ENCODE measurements at places on chromosomes 12 and 14.

DNA sequence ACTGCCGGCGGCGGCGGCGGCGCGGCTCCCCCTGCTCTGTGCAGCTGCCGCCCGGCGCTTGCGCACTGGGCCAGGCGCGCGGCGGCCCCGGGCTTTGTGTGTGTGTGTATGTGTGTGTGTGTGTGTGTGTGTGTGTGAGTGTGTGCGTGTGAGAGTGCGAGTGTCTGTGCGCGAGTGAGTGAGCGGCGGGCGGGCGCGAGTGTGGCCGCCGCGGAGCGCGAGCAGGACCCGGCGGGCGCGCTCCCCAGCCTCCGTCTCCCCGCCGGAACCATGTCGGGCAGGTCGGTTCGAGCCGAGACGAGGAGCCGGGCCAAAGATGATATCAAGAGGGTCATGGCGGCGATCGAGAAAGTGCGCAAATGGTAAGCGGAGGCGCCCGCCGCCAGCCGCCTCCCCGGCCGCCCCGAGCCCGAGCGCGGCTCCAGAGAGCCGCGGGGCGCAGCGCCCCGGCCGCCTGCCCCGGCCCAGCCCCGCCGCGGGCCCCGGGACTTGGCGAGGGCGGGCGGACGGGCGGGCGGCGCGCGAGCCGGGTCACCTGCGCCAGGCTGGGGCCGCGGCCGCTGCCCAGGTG, at the start of gene BCL7A:
TSS of gene BCL7A (plus strand) at position 63 of the 571 bp plus-strand sequence. CDS start at position 271, 208 bp downstream.
- DNase-seq: no peak

DNA sequence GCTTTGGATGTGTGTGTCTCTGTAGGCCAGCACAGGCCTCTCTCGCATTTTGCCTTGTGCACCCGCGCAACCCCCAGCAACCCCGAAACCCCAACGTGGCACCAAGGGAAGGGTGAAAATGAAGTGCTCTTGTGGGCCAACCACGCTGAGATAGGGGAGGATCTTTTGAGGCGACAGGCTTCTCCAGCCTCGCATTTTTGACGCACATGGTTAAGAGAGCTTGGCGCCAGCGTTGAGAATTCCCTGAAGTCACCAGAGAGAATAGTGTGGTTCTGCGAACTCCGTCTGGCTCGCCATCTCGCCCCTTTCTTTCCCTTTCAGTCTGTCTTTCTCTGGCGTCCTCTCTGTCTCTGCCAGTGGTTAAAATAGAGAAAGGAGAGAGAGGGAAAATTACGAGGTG, 1.9 kb upstream of the TBX3 start:
- DNase-seq: no peak

DNA sequence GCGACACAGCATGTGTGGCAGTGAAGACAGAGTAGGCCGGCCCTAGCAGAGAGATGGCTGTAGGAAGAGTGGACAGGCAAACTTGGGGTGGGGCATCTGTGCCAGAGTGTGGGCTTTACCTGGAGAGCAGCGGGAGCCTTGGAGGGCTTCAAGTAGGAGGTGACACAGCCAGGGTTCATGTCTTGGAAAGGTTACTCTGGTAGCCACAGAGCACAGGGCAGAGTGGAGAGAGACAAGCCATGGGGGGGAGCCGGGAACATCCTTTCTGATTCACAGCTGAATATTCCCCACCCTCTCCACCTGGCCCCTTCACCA, 53.5 kb upstream of the DIO3 start:
- DNase-seq: no peak

DNA sequence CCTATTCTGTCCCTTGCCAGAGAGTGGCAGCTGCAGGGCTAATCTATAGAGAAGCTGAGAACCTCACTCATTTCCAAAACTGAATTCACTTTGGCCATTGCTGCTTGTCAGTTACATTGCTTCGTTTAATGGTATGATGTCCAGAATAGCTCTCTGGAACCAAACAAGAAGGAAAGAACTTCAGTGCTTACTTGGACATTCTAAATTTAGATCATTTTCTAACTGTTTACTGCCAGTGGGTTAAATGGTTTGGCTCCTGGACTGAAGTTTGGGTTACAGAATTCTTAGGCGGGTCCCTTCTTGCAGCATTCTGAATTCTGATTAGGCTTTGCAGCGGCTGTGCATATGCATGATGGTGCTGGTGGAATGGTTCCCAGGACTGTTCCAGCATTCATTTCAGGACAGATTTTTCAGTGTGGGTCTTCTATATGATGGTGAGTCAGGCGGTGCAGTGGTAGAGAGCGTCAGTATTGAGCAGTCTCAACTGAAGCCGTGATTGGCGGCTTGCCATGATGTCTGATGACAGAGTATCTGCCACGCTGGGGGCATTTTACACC, 148.7 kb downstream of the DYRK2 start:
- no peak for DNase-seq

- DNase-seq: no peak
Measured at GRCh38 chr12:102167821-102168604, 29.6 kb downstream of the PMCH start.

DNA sequence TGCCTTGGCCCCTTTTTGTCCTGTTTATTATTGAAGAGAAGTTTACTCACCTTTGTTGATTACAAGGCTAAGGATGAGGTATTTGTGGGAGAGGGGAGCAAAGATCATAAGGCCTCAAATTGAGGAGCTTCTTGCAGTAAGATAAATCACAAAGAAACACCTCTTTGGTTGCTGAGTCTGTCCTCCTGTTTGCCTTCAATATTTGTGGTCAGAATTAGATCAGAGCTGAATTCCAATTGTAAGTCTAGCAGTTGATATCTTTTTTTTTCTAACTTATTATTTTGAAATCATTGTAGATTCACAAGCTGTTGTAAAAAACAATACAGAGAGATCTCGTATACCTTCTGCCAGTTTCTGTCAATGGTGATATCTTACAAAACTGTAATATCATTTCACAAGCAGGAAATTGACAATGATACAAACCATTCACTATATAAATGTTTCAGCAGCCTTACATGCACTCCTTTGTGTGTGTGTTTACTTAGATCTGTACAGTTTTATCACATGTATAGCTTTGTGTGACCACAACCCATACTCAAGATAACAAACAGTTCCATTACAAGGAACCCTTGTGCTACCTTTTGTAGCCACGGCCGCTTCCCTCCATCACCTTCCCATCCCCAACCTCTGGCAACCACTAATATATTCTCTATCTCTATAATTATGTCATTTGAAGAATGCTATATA, 97.4 kb downstream of the KICS2 start:
- no peak for DNase-seq

DNA sequence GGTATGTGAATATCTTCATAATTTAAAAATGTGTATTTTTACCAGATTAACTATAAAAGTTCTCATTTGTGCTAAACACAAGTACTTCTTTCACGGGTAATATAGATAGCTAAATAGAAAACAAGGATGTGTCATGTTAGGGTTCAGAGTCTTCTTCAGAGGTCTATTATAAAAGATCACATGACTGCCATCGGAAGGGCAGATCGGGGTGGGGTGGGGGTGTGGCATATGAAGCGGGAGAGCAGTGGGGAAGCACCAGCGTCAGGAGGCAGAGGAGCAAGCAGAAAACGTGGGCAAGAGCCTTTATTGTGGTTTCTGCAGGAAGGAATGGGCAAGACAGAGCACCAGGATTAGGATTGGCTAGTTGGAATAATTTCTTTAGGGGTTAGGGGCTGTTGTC, 63.7 kb upstream of the DNM1L start:
- no peak for DNase-seq

- DNase-seq: peak; percentile 83
Measured at GRCh38 chr14:75401361-75401760, 26.5 kb upstream of the JDP2 start.

GRCh38 chr14:79352076-79352630, 859.2 kb downstream of the DIO2 start:
- no peak for DNase-seq

- no peak for DNase-seq
Measured at GRCh38 chr14:72503696-72504368, 390.1 kb downstream of the DPF3 start.

- DNase-seq: no peak
Measured at GRCh38 chr14:67371247-67372148, 11.4 kb downstream of the EIF2S1 start.

DNA sequence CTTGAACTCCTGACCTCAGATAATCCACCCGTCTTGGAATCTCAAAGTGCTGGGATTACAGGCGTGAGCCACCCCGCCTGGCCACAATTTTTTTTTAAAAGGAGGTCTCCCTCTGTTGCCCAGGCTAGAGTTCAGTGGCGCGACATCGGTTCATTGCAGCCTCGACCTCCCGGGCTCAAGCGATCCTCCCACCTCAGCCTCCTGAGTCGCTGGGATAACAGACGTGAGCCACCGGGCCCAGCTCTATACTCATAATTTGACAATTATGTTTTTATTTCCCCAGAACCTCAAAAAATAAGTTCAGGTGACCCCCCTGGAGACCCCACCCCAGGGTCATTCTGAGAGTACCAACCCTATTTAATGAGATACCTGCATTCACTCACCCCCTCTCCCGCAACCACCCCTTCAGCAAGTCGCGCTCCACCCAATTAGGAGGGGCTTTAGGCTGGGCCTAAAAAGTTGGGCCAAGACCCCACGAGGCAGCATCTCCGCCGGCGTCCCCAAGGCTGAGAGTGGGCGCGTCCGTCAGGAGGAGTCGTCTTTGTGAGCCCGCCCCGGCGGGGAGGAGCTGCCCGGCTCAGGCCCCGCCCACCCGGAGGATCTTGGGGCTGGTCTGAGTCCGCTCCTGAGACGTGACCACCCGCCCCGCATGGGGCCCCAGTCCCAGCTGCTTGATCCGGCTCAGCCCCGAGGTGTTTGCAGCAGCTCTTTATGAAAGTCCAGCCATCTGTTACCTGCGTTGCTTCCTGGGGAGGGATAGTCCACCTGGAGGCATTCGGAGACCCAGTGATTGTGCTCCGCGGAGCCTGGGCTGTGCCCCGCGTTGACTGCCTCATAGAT, at the start of gene ANKRD33:
TSS of gene ANKRD33 (plus strand) at position 628 of the 840 bp plus-strand sequence. CDS start at position 712, 84 bp downstream.
- DNase-seq: peak; percentile 98

DNA sequence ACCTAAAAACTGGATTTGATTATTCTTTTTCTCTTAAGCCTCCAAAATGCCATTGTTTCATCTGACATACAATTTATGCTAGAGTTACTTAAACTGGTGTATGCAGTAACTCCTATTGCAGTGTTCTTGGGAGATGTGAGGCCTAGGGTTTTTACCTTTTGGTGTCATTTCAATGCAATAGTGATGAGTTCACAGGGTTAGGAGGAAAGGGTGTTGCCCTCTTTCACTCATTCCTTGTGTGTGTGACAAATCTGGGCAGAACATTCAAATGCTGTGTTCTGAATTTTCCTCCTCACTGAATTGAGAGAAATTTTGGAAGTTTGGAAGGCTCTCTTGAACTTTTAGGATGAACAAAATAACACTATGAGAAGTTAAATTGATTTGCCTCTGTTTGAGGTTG, 69.9 kb downstream of the IGF1 start:
- DNase-seq: no peak

GRCh38 chr12:12534975-12535374, 27.7 kb downstream of the DUSP16 start:
- no peak for DNase-seq

DNA sequence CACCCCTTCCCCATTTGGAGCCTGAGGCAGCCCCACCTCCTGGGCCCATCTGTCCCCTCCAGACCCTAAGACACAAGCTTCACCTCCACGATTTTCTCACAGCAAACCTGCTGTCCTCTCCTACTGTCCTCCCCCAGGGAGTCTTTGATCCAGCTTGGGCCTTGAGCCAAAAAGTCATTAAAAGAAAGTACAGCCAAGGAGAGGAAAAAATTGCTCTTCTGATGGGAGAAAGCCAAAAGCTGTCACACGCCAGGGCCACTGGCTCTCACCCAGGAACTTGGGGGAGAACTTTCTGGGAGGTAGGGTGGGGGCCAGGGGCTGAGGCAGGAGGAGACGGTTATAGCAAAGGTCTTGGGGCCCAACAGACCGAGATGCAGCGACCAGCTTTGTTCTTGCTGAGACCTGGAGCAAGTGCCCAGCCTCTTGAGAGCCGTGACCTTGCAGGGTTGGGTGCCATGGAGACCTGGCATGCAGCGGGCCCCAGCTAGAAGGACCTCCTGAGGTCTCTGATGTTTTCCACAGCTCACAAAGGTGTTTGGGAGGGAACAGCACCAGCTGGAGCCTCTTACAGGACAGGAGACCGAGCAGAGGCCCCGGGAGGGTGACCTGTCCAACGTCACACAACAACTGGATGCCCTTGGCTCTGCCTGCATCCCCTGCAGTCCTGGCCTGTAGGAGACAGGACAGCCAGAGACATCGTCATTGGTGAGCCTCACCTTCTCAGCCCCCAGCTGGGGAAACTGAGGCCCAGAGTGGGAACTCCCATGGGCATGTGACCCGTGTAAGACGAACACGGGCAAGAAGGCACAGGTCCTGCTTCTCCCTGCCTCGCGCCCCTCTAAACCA, 124.5 kb downstream of the CALM1 start:
- no peak for DNase-seq

DNA sequence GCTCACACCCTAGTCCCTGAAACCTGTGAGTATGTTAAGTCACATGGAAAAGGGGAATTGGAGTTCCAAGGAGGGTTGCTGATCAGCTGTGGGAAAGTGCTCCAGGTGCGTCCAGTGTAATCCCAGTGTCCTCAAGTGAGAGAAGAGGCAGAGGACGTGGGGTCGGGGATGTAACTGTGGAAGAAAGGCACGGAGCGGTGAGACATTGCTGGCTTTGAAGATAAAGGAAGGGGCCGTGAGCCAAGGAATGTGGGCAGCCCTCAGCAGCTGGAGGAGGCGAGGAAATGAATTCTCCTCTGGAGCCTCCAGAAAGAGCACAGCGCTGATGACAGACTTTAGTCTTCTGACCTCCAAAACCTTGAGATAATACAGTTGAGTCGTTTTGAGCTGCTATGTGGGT, 191.6 kb upstream of the TMEM132C start:
- DNase-seq: no peak

GRCh38 chr12:98373025-98373554, 142.3 kb upstream of the TMPO start:
- no peak for DNase-seq

DNA sequence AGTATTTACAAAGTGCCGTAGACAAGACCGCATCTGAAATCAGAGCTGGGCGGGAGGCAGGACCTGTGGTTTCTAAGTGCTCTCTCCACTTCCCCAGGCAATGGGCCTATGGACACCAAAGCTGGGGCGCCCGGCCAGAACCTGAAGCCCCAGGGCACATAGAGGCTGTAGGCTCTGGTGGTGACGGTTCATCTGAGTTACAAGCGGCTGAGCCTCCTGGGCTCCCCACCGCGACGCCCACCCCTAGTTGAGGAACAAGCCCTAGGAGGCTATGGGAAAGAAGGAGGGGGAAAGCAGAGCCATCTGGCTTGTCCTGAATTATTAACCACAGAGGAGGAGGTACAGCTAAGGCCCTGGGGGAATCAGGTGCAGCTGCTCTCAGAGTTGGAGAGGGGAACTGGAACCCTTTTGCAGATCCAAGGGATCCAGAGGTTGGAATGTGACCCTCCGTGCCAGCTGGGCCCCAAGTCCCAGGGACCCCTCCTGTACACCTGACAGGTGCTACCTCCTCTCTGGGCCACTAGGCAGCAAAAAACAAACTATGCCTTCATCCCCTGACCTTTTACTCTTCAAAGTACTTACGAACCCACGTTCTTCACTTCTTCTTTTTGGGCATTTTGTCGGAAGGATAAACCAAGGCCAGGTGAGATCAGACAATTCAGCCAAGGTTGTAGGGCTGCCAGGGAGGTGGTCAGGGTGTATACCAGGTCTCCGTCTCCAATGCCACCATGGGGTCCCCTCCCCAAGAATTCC, 77.2 kb downstream of the ARL6IP4 start:
- DNase-seq: no peak
